ENCODE measurements at places on chromosomes 16 and 17.
A peak's percentile ranks its signal among the peaks of the same experiment; 100 is the strongest.

DNA sequence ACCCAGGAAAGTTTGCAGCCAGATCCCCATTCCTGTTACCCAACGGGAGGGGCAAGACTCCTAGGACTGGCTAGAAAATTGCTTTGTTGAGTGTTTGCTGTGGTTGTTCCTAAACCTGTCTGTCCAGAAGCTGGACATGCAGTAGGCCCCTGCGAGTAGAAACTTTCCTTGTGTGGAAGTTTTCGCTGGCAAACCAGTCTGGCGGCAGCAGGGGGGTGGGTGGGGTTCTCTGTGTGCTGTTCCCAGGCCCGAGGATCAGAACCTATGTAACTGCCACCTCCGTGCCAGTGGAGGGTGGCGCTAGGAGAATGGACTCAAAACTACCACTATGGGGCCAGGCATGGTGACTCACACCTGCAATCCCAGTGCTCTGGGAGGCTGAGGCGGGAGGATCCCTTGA is 9.2 kb downstream of the SGSM2 start:
- peaks cover 3% of the 10 kb centered on the region for H3K36me3 ChIP-seq
- peak overlapping the region; percentile 68 for H3K27ac ChIP-seq
- no peak for DNase-seq
- no peak overlapping the region for H3K4me3 ChIP-seq

DNA sequence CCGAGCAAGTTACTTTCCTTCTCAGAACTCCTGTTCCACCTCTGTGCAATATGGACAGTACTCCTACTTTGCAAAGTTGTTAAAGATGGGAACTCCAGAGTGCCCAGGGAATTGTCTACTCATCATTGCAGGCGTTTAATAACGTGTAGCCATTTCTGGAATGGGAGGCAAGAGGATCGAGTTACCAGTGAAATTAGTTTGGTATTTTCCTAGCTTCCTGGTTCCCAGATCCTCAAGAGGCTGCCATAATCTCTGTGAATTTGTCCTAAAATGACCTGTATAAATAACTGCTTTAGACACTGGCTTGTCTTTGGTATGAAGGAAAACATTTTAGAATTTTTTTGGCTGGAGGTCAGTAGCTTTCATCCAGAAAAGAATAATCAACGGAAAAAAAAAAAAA is 27.7 kb downstream of the WWOX start:
- DNase-seq: no peak
- no peak overlapping the region for H3K27ac ChIP-seq
- H3K4me3 ChIP-seq: no peak overlapping the region
- H3K4me1 ChIP-seq: peaks cover 15% of the 10 kb centered on the region
- no peaks in the 10 kb centered on the region for H3K27me3 ChIP-seq

DNA sequence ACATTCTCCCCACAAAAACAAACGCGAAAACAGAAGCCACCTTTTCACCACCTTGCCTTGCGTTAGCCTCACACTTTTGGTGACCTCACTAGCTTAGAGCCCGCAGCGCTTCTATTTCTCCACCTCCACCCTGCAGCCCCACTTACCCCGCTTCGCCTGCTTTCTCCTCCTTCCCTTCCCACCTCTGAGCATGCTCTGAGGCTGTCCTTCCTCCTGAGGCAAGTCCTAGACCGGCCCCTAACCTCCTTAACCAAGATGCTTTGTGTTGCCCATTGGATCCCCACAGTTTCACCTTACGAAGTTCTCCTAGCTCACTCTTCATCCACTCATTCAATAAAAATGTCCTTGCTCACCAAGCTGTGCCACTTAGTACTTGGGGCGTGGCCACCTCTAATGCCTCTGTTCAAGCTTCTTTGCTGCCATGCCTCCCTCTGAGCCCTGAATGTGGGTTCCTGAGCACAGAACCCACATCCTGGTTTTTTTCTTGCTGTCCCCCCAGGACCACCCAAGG is 1.3 kb downstream of the GNGT2 start:
- H3K4me1 ChIP-seq: no peaks in the 10 kb centered on the region
- peaks cover 35% of the 10 kb centered on the region for H3K27me3 ChIP-seq
- DNase-seq: no peak
- no peak overlapping the region for H3K27ac ChIP-seq
- H3K36me3 ChIP-seq: no peaks in the 10 kb centered on the region
- no peak overlapping the region for H3K4me3 ChIP-seq

DNA sequence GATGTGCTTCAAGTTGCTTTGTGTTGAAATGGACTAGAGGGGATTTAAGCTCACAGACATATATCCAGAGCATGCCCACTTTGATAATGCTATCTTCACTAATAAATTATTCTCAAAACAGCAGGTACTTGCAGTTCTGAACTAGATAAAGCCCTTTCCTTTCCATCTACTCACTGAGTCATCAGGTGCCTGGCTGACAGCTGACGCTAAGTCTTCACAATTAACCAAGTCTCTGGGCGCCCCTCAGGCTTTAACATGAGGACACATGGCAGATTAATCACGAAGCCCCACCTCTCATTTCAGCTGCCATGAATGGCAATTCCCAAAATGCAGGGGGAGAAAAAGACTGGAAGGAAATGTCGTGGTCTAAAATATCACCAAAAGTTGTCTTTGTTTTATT is 29.5 kb upstream of the CRISPLD2 start:
- DNase-seq: no peak
- no peaks in the 10 kb centered on the region for H3K27me3 ChIP-seq
- H3K36me3 ChIP-seq: no peaks in the 10 kb centered on the region
- no peak overlapping the region for H3K27ac ChIP-seq
- H3K4me1 ChIP-seq: no peaks in the 10 kb centered on the region

DNA sequence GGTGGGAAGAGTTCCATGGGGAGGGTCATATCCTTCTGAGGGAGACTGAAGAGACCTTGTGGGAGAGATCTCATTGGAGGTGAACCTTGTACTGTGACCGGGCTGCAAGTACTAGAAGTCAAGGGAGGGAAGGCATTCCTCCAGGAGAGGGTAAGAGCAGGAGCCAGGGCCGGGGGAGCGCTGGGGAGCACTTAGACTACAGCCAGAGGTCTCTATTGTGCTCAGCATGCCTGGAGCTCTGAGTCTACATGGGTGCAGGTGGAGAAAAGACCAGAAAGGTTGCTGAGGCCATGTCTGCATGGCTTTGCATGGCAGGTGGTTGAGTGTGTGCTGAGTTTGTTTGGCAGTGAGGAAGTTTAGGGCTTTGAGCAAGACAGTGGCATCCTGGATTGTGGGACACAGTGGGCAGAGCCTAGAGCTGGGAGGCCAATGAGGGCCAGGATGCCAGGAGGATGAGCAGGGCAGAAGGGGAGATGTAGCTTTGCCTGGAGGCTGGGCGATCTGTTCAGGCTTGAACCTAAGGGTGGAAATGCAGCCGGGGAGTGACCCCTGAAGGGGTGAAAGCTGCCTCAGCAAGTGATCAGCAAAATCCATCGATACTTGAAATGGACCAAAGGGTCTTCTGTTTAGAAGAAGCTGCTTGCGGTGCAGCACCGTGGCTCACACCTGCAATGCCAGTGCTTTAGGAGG is 317.4 kb upstream of the TNRC6C start:
- H3K27me3 ChIP-seq: peaks cover 2% of the 10 kb centered on the region
- H3K36me3 ChIP-seq: no peaks in the 10 kb centered on the region
- H3K27ac ChIP-seq: no peak overlapping the region
- no peaks in the 10 kb centered on the region for H3K4me1 ChIP-seq
- H3K4me3 ChIP-seq: no peak overlapping the region

GRCh38 chr17:12995896-12996295 is 21.9 kb downstream of the ELAC2 start:
- DNase-seq: no peak
- peaks cover 22% of the 10 kb centered on the region for H3K36me3 ChIP-seq
- no peak overlapping the region for H3K4me3 ChIP-seq
- H3K4me1 ChIP-seq: no peaks in the 10 kb centered on the region
- H3K27me3 ChIP-seq: no peaks in the 10 kb centered on the region
- H3K27ac ChIP-seq: no peak overlapping the region

GRCh38 chr17:17757956-17758845 is 76.9 kb downstream of the RAI1 start:
- no peaks in the 10 kb centered on the region for H3K27me3 ChIP-seq
- no peaks in the 10 kb centered on the region for H3K36me3 ChIP-seq
- H3K4me1 ChIP-seq: peaks cover under 1% of the 10 kb centered on the region
- no peak overlapping the region for H3K4me3 ChIP-seq
- no peak for DNase-seq

DNA sequence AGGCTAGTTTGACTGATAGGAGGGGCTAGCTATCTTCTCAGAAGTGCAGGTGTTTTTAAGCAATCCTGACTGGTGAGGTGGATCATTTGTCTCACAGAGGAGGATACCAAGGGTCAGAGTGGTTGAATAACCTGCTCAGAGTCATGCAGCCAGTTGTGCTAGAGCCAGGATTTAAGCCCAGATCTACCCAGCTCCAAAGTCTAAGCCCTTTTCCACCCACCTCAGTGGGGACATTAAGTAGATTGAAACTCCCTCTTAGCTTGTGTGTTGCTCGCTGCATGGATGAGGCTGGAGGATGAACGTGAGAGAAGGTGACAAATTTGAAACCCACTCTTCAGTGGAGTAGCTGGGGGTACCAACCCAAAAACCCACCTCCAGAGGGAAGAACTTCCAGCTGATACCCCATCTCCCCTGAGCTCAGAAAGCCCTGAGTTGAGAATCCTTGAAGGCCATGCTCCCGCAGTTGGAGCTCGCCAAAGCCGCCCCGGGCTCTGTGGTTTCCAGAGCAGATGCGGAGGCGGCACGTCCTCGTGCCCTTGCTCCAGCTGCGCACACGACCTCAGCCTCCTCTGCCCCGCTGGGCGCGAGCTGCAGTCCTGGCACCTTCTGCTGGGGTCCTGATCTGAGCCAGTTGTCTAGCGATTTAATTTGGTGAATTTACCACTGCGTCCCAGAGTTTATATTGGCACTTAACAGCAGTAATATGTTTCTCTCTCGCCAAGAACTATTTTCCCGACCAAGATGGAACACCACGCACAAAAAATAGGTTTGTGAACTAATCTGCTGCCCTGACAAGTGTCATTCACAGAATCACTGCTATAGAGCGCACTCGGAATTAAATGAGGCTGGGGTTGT is 159.5 kb downstream of the CCDC182 start:
- H3K36me3 ChIP-seq: no peaks in the 10 kb centered on the region
- H3K4me3 ChIP-seq: no peak overlapping the region
- DNase-seq: no peak

DNA sequence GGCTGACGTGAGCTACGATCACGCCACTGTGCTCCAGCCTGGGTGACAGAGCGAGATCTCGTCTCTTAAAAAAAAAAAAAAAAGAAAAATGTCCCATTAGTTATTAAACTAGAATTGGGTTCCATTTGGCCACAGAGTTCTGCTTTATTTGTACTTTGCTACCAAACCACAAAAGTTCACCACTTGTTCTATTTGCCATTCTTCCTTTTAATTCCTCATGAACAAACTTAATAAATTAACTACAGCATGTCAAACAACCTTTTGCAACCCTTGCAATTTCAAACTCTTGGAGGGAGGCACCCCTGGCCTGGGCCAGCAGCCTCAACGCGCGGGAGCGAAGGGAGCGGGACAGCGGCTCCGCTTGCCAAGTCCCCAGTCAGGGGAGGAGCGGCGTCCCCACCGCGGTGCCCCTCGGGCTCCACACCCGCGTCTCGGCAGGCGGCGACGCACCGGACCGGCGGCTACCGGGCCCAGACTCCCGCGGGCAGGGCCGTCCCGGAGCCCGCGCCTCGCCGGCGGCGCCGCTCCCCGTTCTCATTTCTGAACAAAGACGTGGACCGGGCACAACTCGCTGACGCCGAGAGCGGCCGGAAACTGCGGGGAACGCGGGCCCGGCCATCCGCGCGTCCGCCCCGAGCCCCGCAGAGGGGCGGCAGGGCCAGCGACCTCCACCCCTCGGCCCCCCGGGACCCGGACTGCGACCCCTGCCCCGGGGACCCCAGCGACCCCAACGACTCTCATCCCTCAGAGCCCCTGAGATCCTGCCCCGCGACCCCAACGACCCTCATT is 775 bp downstream of the CYTH1 start:
- no peaks in the 10 kb centered on the region for H3K36me3 ChIP-seq
- DNase-seq: peak; percentile 60
- peak overlapping the region; percentile 95 for H3K4me3 ChIP-seq
- H3K4me1 ChIP-seq: peaks cover 20% of the 10 kb centered on the region

GRCh38 chr16:30846649-30847402 is 47.1 kb downstream of the BCL7C start:
- H3K27ac ChIP-seq: peak overlapping the region; percentile 50
- no peaks in the 10 kb centered on the region for H3K36me3 ChIP-seq
- H3K4me1 ChIP-seq: peaks cover 10% of the 10 kb centered on the region
- H3K27me3 ChIP-seq: no peaks in the 10 kb centered on the region

- no peak overlapping the region for H3K4me3 ChIP-seq
- H3K36me3 ChIP-seq: peaks cover 42% of the 10 kb centered on the region
- H3K4me1 ChIP-seq: no peaks in the 10 kb centered on the region
- no peaks in the 10 kb centered on the region for H3K27me3 ChIP-seq
These were observed 99.9 kb downstream of the BANP start for GRCh38 chr16:88050952-88051660.

DNA sequence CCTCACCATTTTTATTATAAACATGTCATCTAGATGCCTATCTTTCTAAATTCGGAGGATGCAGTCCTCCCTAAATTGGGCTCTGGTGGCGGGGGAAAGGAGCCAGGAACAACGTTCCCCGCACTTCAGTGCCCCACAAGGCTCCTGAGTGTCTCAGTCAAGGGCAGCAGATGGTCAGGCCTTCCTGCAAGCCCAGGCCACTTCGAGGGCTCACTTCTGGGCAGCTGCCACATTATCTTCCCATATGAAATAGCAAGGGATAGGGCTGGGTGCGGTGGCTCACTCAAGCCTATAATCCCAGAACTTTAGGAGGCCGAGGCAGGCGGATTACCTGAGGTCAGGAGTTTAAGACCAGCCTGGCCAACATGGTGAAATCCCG is 32.3 kb downstream of the FBXO31 start:
- DNase-seq: no peak
- H3K4me3 ChIP-seq: no peak overlapping the region
- H3K27me3 ChIP-seq: no peaks in the 10 kb centered on the region
- peaks cover 4% of the 10 kb centered on the region for H3K36me3 ChIP-seq
- H3K4me1 ChIP-seq: peaks cover 17% of the 10 kb centered on the region

DNA sequence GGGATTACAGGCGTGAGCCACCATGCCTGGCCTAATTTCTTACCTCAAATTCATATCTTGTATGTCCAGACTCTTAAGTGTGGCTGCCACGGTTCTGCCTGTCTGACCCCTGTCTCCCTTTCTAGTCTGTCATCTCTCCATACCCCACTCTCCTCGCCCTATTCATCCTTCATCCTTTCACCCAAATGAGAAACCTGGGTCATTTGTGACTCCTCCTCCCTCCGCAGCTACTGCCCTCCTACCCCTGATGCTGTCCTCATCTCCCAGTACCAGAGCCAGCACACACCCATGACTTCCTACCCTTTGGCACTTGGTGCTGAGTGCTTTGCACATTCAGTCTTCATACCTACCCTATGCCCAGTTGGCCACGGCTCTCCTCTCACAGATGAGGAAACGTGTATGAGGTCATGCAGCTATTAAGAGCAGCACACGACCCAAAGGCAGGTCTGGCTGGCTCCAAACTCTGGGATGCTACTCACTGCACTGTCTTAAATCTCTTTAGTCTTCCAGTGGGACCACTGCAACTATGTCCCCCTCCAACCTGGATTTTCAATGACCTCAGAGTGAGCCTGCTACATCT is 1.6 kb downstream of the SPATA32 start:
- H3K36me3 ChIP-seq: peaks cover 30% of the 10 kb centered on the region
- H3K4me3 ChIP-seq: no peak overlapping the region
- H3K27ac ChIP-seq: peak overlapping the region; percentile 70
- peak; percentile 87 for DNase-seq

Measured in psoas muscle (tissue), 8 donors.